ENCODE measurements at places on chromosomes 13 and 19. TPM values are rescaled to one million over a fixed set of nuclear protein-coding genes. Genes with fewer than 3 reads are reported as not detected.
A peak's percentile ranks its signal among the peaks of the same experiment; 100 is the strongest.

GRCh38 chr13:90534617-90535370 is 812.7 kb upstream of the MIR17HG start:
- DNase-seq: no peak

- no peak for DNase-seq
Observed at GRCh38 chr13:42148538-42148937, 100.1 kb downstream of the DGKH start.

GRCh38 chr13:99905224-99905623 is 66.3 kb downstream of the ZIC5 start:
- DNase-seq: no peak

- no peak for DNase-seq
Observed at GRCh38 chr13:28744091-28744536, 25.3 kb upstream of the SLC46A3 start.

DNA sequence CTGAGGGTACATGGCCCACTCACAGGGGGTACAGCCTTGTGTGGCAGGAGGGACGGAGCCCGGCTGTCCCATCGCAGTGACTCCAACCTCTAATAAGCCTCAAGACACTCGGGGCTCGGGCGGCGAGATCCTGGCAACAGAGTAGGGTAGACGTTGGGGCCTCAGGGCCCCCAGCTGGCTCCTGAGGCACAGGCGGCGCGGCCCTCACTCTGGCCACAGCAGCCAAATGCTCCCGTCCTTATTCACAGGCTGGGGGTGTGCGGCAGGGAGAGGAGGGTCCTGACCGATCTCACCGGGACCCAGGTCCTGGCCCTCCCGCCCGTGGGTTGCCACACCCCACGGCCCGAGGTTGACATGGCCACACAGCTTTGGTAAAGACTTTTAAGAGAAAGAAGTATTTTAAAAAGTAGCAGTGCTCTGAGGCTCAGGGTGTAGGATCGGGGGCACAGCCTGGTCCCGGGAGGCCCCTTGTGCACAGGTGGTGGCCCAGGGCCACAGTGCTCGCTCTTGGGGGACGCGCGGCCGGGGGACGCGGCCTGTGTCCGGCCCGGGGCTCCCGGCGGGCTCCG is 7.6 kb downstream of the SLC39A3 start:
- no peak for DNase-seq

DNA sequence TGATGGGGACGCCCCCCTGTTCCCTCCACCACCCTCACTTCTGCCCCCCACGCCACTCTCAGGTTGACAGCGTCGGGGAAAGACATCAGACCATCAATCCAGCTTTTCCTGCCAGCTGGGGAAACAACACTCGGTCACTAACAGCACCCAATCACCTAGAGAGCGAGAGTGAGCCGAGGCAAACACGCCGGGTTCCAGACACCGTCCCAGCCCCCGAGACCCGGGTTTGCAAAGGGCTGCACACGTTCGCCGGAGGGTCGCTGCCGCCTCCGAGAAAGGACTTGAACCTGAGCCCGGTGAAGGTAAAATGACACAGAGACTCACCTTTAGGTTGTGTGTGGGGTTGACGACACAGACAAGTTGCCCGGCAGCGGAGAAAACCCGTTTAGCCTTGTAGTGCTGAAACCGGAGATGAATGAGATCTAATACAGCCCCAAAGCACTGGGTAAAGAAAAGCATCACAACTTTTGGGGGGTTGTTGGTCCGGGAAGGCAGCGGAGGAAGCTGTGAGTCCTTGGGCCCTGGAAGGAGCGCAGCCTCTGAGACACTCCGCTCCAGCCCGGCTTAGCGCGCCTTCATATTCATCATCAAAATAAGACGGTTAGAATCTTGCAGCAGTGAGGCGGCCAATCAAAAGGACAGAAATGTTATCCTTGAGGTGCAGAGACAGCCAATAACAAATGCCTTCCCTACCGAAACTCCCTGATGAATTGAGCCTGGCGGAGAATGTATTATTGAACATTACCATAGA is at the start of gene SIAH3:
Gene SIAH3, minus strand, starts transcription at position 583 of the 751 bp plus-strand sequence. Its CDS starts 124 bp downstream, at position 459.
- no peak for DNase-seq

DNA sequence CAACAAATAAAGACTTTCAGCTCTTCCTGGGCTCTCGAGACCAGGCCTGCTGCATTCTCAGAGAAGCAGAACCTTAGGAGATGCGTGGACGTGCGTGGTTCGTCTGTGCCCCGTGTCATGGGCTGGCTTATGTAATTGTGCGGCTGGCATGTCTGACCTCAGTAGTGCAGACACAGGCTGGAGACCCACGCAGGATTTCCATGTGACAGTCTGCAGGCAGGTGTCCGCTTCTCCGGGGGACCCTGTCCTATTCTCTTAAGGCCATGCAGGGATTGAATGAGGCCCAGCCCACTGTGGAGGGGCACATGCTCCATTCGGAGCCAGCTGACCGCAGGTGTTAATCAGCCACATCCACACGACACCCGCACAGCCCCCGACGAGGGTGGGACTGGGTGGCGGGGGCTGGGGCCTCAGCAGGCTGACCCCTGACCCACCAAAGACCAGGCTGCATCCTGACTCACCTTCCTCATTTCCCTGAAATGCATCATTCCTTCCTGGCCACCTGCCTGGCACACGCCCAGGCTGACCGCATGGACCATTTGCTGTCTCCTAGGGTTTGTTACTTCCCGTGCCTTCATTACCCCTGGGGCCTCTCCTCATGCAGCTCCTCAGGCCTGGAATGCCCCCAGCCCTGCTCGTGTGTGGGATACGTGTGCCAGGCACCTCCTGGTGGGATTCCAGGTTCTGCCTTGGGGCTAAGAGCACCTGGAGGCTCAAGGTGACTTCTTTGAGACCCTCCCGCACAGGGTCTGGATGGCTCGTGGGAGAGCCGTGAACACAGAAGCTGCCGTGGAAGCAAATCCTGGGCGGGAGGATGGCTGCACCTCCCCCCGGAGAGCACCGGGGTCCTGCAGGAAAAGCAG is 10.7 kb upstream of the MCF2L start:
- DNase-seq: peak; percentile 51

DNA sequence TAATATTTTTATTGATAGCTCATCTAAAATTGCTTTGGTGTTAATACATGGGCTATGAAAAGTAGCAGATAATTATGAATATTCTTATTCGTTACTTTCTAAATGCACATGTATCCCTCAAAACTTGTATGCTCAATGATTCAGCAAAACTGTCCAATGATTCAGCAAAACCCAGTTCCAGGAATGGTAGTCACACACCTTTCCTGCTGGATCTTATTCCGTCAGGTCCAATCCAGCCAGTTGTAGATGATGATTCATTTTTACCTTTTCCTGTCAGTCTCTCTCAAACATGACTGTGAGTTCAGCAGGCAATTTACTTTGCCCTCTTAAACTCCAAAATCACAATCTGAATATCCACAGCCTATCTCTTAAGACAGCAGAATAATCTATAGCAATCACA is 1082.6 kb downstream of the EFNB2 start:
- DNase-seq: no peak

Gene PGLYRP1
- polyA plus RNA-seq: 12.7 TPM

DNA sequence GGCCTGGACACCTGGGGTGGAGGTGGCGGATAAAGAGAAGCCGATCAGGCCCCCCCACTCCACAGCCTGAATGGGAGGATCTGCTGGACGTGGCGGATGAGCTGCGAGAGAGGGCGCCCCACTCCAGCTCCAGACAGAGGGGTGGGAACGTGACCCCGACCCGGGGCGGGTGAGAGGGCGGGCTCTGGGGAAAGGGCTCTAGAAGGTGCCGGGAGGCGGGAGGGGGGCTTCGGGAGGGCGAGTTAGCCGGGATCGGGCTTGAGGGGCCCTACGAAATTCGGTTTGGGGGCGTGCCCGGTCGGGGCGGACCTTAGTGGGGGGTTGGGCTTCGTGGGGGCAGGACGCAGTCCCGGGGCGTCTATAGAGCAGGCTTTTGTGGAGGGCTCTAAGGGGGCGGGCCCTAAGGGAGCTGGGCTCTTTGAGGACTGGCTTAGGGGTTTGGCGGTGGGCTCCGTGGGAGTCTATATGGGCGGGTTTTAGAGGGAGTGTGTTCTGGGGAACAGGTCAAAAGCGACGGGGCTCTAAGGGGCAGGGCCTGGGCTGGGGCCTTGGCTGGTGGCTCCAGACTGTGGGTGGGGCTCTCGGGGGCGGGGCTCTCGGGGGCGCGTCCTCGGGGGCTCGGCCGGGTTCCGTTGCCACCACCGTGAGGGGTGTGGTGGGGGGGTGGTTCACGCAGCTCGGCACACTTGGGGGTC is 4.1 kb upstream of the NANOS3 start:
- no peak for DNase-seq

Measured in spleen (tissue), 13 donors.